ENCODE measurements at places on chromosomes 5 and 9.

- no peak for DNase-seq
Observed at GRCh38 chr9:37514999-37515398, 29.3 kb downstream of the POLR1E start.

DNA sequence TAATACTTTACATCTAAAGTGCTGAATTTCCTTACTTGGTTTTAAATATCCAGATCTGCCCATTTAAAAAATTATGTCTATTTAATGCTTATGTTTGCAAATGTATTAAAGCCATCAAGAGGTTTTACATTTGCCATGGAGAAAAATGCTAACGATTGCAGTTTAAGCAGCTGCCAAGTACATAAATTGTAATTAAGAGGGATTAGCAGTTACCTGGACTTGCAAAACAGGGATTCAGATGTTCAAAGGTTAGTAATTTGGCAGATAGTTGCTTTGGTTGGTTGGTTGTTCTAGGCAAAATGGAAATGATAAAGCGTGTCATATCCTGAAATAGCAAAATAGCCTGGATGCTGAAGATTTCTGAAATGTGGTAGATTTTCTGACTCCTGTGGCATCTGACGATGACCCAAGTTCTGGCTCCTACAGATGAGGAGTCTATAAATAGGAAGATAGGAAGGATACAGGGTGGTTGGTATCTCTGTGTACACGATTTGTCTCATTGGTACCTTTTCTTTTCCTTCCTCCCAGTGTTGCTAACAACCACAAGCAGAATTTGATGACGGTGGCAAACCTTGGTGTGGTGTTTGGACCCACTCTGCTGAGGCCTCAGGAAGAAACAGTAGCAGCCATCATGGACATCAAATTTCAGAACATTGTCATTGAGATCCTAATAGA lies 282.9 kb downstream of the NR3C1 start:
- DNase-seq: no peak

GRCh38 chr9:89442501-89442978 lies 55.4 kb downstream of the SEMA4D start:
- DNase-seq: no peak

- DNase-seq: no peak
Observed at GRCh38 chr5:55036477-55036876, 12.4 kb downstream of the GZMK start.

All from CD4-positive, alpha-beta T cell treated with Interleukin-1 beta for 1 hour (primary cell).